NCI-H1694 (cell line): ENCODE measurements at places on chromosomes 11 and 22.

GRCh38 chr11:8375932-8376331 lies 112.3 kb upstream of the LMO1 start:
- DNase-seq = no peak

- DNase-seq = no peak
Observed at GRCh38 chr11:56558574-56558973, 15.5 kb upstream of the OR5M11 start.

DNA sequence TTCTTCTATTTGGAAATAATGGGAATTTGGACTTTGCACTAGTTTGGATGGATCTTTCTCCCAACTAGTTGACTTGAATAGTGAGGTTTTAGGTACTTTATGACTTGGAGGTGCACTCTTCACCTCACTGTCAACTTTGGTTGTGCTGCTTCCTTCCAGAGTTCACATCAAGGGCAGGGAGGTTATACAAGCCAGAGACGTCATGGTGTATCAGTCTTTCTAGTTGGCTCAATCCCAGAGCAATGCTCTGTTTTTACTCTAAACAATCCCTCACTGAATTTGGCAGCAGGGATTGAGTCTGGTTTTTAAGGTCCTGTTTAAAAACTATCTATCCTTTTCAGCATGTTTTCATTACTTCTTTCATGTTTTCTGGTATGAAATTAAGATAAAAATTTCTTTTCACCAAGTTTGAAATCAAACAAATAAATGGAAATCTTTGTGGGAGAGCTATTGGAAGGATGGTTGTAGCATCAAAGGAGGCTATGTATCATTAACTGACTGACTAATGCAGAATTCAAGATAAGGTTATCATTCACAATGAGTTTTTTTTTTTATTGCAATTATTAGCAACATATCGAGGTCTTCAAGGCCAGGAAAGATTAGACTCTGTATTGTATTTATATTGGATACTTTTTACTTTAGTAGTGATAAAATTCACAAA lies 28.0 kb upstream of the ZBED5 start:
- no peak for DNase-seq

- DNase-seq = no peak
Observed at GRCh38 chr11:103406357-103406756, 297.1 kb downstream of the DYNC2H1 start.

DNA sequence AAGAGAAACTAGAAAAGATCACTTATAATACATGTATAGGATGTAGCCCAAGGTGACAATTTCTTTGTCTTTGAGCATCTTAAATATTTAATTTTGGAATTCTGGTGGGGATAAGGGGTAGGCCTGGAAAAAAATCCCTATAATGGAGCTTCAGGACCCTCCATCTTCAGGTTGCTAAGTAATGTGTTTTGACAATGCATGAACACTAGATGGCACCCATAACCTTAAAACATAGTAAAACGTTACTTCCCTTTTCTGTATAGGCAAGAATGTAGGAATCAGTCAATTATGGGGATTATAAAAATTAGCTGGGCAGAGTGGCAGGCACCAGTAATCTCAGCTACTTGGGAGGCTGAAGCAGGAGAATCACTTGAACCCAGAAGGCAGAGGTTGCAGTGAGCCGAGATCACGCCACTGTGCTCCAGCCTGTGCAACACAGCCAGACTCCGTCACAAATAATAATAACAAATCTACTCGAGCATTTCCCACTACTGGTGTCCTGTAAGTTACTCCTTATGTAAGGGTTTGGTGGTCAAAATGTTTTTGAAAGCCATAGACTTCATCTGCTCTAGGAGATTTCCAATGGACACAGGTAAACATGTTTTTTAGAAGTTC lies 541.9 kb upstream of the CCDC90B start:
- peak; percentile 51 for DNase-seq
